Naive thymus-derived CD4-positive, alpha-beta T cell (primary cell): ENCODE measurements at places on chromosomes 2 and 18. TPM values are rescaled to one million over a fixed set of nuclear protein-coding genes. Genes with fewer than 3 reads are reported as not detected.

RAD51AP2 gene
- total RNA-seq: not detected

GALNT5 gene
- not detected for total RNA-seq

ZSCAN30 gene
- total RNA-seq: 14.0 TPM

COL3A1 gene
- total RNA-seq: not detected

PLCL1 gene
- total RNA-seq: 1.8 TPM in 2 replicates

OXER1 gene
- total RNA-seq: 0.12 TPM in 1 of 2 replicates, not detected in the other

CD302 gene
- total RNA-seq: 1.2 TPM

CPO gene
- total RNA-seq: 0.51 TPM

GNAL gene
- 0.62 TPM for total RNA-seq

IL37 gene
- total RNA-seq: not detected

ZDBF2 gene
- total RNA-seq: 16.3 TPM

DPYSL5 gene
- not detected for total RNA-seq

TTR gene
- total RNA-seq: not detected in 2 replicates

DNA sequence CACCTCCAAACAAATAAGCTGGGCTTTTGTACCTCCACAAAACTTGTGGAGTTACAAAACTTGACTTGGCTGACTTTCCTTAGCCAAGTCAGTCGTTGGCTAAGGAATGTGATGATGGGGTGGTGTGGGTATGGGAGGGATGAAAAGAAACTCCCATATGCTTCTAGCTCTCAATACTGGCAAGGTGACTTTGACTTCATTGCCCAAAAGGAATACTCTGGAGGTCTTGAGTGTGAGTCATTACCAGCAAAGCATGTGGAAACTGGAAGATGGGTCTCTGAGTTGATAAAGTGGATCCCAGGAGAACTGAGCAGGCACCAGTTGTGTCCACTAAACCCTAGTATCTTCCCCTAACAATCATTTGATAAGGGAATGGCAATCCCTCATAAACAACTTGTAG is 226.7 kb downstream of the GULP1 start:
- no peak for DNase-seq
- H3K27me3 ChIP-seq: no peaks in the 10 kb centered on the region
- H3K36me3 ChIP-seq: no peaks in the 10 kb centered on the region

- no peak for DNase-seq
- no peaks in the 10 kb centered on the region for H3K27me3 ChIP-seq
- no peak overlapping the region for H3K27ac ChIP-seq
- H3K4me1 ChIP-seq: no peaks in the 10 kb centered on the region
- no peak overlapping the region for H3K4me3 ChIP-seq
Observed at GRCh38 chr2:75894170-75894569, 183.5 kb upstream of the GCFC2 start.

- no peaks in the 10 kb centered on the region for H3K36me3 ChIP-seq
- no peaks in the 10 kb centered on the region for H3K4me1 ChIP-seq
- no peaks in the 10 kb centered on the region for H3K27me3 ChIP-seq
- no peak for DNase-seq
Observed at GRCh38 chr2:104502901-104503300, 351.0 kb upstream of the POU3F3 start.

DNA sequence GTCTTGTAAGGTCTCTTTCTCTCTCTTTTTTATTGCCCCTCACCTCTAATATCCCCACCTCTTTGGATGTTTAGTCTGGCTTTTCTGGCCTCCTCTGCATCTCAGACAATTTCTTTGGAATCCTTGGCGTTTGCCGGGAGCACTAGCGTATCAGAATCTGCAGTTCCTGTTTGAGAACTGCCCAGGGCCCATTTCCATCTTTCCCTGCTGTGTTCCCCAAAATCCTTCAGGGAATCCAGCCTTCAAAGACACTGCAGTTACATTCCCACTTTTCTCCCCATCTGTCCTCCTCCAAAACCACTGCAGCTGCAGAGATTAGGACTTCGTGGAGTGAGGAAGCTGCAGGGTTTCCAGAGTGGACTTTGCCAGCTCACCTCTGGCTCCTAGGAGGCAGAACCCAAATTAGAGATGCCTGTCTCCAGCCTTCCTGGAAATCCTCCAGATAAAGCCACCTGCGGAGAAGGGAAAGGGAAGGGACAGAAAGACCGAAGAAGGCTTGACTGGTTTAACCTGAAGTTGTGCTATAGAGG is 2.7 kb downstream of the VSNL1 start:
- H3K27ac ChIP-seq: no peak overlapping the region
- H3K27me3 ChIP-seq: no peaks in the 10 kb centered on the region
- H3K4me1 ChIP-seq: no peaks in the 10 kb centered on the region
- no peak for DNase-seq
- no peak overlapping the region for H3K4me3 ChIP-seq
- no peaks in the 10 kb centered on the region for H3K36me3 ChIP-seq

DNA sequence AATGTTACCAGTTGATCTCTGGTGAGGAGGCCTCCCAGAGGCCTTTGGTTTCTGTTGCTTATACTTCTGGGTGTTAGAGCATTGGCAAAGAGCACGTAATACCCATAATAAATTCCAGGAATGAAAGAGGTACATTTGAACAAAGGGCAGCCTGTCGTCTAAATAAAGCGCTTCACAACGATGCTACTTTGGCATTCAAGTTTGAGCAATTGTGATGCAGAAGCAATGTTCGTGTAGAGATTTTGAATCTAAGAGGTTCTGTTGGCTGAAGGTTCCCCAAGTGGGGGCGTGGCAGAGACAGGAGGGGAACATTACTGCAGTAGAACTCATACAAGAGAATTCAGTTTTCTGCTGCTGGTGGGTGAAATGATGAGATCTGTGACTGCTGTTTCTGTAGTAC is 27.8 kb downstream of the ZNF532 start:
- H3K4me1 ChIP-seq: peaks cover 3% of the 10 kb centered on the region
- H3K36me3 ChIP-seq: no peaks in the 10 kb centered on the region
- no peak for DNase-seq
- H3K27ac ChIP-seq: no peak overlapping the region
- H3K27me3 ChIP-seq: no peaks in the 10 kb centered on the region

- H3K36me3 ChIP-seq: no peaks in the 10 kb centered on the region
- DNase-seq: no peak
- H3K27ac ChIP-seq: no peak overlapping the region
- H3K27me3 ChIP-seq: no peaks in the 10 kb centered on the region
- no peaks in the 10 kb centered on the region for H3K4me1 ChIP-seq
Observed at GRCh38 chr18:59871711-59872362, 28.0 kb upstream of the PMAIP1 start.

DNA sequence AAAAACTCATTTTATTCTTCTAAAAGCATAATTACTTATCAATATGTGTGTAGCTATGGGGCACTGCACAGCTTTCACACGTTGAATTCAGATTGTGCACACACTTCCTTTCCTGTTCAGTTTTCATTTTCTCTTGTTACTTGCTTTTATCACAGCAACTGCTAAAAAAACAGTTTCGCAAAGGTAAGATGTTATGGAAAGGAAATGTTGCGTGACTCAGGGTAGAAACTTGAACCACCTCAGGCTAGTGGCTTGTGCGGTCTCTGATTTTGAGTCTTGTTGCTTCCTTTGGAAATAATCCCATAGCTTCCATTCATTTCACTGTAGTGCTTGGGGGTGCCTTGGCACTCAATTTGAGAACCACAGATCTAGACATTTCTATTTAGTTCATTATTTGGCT is 171.9 kb downstream of the FMNL2 start:
- H3K4me3 ChIP-seq: no peak overlapping the region
- H3K4me1 ChIP-seq: no peaks in the 10 kb centered on the region
- no peaks in the 10 kb centered on the region for H3K27me3 ChIP-seq
- no peaks in the 10 kb centered on the region for H3K36me3 ChIP-seq
- no peak for DNase-seq

GRCh38 chr2:71965530-71965929 is 182.1 kb downstream of the CYP26B1 start:
- H3K4me3 ChIP-seq: no peak overlapping the region
- no peaks in the 10 kb centered on the region for H3K4me1 ChIP-seq

DNA sequence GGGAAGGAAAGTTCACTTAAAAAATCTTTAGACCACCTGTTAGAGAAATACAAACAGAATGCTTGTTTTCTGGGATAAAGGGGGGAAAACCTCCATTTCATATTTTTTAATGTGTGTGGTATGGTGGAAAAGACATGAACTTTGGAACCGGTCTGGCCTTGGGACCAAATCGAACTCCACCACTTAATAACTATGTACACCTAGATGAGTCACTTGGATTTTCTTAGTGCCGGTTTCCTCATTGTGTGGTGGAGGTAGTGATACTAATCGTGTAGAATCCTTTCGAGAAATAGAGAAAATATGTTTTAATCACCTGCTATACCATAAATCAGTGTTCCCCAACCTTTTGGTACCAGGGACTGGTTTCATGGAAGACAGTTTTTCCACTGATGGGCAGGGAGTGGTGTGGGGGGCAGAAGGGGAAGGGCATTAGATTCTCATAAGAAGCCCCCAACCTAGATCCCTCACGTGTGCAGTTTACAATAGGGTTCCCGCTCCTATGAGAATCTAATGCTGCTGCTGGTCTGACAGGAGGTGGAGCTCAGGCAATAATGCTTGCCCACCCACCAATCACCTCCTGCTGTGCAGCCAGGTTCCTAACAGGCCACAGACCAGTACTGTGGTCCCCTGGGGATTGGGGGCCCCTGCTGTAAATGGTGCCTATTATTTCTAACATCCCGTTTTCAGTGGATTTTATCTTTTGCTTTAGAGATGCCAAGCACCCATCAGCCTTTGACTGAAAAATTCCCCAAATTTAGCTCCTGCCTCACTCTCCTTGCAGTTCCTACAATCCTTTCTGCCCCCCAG is 308.8 kb downstream of the PRKCE start:
- no peak for DNase-seq
- H3K4me1 ChIP-seq: peaks cover 12% of the 10 kb centered on the region
- no peak overlapping the region for H3K4me3 ChIP-seq
- H3K27ac ChIP-seq: no peak overlapping the region
- no peaks in the 10 kb centered on the region for H3K36me3 ChIP-seq
- H3K27me3 ChIP-seq: no peaks in the 10 kb centered on the region

GRCh38 chr2:154577390-154577789 is 121.1 kb upstream of the KCNJ3 start:
- no peak overlapping the region for H3K27ac ChIP-seq
- no peaks in the 10 kb centered on the region for H3K36me3 ChIP-seq
- DNase-seq: no peak
- H3K4me1 ChIP-seq: no peaks in the 10 kb centered on the region

GRCh38 chr2:104473546-104473945 is 380.4 kb upstream of the POU3F3 start:
- H3K4me1 ChIP-seq: no peaks in the 10 kb centered on the region
- H3K27me3 ChIP-seq: no peaks in the 10 kb centered on the region
- H3K4me3 ChIP-seq: no peak overlapping the region
- no peak overlapping the region for H3K27ac ChIP-seq

DNA sequence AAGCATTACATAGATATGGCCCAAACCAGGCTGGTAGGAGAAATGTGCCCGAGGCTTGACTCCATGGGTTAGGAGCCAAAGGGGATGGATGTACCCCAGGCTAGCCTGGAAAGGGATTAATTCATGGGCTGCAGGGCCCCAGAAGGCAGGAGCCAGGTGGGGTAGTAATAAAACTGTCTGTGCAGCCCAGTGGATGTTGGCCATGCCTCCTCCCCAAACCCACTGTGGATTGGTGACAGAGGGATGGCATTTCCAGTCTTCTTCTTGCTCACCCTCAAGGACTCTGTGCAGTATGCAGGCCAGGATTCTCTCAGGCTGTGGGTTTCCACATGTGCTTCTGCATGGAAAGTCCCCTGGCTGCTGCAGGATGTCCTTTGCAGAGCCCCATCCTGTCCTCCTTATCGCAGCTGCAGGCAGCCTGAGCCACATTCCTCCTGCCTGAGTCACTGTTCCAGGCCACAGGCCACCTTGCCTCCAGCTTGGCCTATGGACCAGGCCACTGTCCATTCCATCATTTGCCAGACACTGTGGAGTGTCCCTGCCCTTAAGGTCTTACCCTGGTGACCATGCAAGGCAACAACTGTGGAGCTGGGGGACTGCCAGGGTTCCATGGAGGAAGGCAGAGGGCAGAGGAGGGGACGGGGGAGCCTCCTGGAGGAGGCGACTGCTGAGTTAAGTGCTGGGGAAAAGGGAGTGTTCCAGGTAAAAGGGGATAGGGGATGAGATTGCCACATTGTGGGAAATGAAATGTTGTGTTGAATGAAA is 38.9 kb downstream of the INO80C start:
- DNase-seq: no peak
- no peaks in the 10 kb centered on the region for H3K4me1 ChIP-seq
- no peaks in the 10 kb centered on the region for H3K27me3 ChIP-seq
- no peak overlapping the region for H3K4me3 ChIP-seq
- H3K36me3 ChIP-seq: no peaks in the 10 kb centered on the region
- no peak overlapping the region for H3K27ac ChIP-seq

DNA sequence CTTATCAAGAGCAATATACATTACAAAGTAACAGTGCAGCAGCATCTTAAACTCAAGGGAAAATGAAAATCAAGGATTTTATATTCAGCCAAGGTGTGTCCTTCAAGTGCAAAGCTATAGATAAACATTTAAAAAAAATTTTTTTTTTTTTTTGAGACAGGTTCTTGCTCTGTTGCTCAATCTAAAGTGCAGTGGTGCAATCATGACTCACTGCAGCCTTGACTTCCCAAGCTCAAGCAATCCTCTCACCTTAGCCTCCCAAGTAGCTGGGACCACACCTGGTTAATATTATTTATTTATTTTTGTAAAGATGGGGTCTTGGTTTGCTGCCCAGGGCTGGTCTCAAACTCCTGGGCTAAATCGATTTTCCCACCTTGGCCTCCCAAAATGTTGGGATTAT is 9.0 kb downstream of the CDKL4 start:
- H3K27ac ChIP-seq: no peak overlapping the region
- DNase-seq: no peak
- no peaks in the 10 kb centered on the region for H3K36me3 ChIP-seq
- no peaks in the 10 kb centered on the region for H3K4me1 ChIP-seq

DNA sequence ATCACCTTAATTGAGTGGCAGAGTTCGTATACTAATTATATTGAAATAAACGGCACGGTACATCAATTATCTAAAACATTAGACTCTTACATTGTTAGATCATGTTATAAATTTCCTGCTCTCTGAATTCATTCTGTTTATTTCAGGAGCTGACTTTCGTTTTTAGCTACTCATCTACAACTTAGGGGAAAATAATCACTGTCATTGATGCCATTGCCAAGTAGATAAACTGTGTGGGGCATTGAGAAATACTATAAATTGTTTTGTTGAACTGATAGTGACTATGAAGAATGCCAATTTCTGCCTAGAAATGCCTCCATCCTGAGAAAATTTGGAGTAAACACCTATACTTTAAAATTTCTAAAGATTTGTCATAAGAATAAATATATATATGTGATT is 17.5 kb downstream of the ABCB11 start:
- no peaks in the 10 kb centered on the region for H3K27me3 ChIP-seq
- DNase-seq: no peak
- H3K27ac ChIP-seq: no peak overlapping the region
- no peaks in the 10 kb centered on the region for H3K4me1 ChIP-seq
- no peak overlapping the region for H3K4me3 ChIP-seq
- H3K36me3 ChIP-seq: no peaks in the 10 kb centered on the region

GRCh38 chr2:73920577-73921545 is 5.8 kb upstream of the DGUOK start:
- no peak overlapping the region for H3K27ac ChIP-seq
- peaks cover under 1% of the 10 kb centered on the region for H3K4me1 ChIP-seq
- no peak overlapping the region for H3K4me3 ChIP-seq
